ENCODE measurements at places on chromosomes 2 and 18.

DNA sequence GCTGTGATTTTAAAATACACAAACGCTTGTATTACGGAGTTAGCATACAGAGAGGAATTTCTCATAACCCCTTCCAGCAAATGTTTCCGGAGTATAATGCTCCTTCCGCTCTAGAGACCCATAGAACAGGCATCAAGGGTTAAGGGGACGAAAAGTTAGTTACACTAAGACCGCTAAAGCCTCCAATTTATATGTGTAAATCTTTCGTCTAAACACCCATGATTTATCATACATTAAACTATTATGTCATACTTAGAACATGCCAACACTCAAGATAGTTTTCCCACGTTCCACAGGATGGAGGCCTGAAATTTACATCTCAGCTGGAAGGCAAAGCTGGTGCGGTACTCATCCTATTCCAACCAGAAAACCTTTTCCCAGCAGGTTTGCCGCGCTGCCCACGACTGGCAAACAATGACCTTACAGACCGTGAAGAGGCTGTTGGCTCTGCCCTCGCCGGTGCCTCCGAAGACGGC, 650 bp downstream of the ORMDL1 start:
- H3K27me3 ChIP-seq, result no peaks in the 10 kb centered on the region
- H3K36me3 ChIP-seq, result no peaks in the 10 kb centered on the region
- peak overlapping the region; percentile 76 for H3K4me3 ChIP-seq

GRCh38 chr2:219911541-219911940, 284.1 kb downstream of the SLC4A3 start:
- no peaks in the 10 kb centered on the region for H3K4me1 ChIP-seq
- no peaks in the 10 kb centered on the region for H3K36me3 ChIP-seq
- H3K27ac ChIP-seq, result no peak overlapping the region
- DNase-seq, result no peak
- H3K4me3 ChIP-seq, result no peak overlapping the region

- no peaks in the 10 kb centered on the region for H3K4me1 ChIP-seq
- no peak overlapping the region for H3K27ac ChIP-seq
- H3K36me3 ChIP-seq, result no peaks in the 10 kb centered on the region
- no peak for DNase-seq
Observed at GRCh38 chr18:41829647-41830516, 125.2 kb upstream of the PIK3C3 start.

DNA sequence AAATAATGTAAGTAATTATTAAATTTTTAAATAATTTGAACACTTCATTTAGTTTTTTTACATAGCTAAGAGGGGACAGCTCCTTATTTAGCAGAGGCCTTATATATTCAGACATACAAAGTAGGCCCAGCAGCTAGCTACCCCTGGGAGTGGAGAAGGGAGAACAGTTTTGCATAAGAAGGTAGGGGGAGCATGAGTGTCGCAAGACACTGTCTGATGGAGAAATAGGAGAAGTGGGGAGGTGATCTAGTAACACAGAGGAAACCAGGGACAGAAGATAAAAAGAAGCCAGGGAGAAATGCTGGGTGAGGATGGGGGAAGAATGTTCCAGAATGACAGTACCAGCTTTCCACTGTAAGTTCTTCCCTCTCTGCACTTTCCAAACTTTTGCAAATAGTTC, 16.0 kb upstream of the RGPD4 start:
- no peaks in the 10 kb centered on the region for H3K27me3 ChIP-seq
- no peaks in the 10 kb centered on the region for H3K4me1 ChIP-seq
- no peak overlapping the region for H3K4me3 ChIP-seq
- H3K36me3 ChIP-seq, result no peaks in the 10 kb centered on the region

GRCh38 chr2:168340931-168341330, 93.5 kb upstream of the STK39 start:
- H3K27ac ChIP-seq, result no peak overlapping the region
- no peak overlapping the region for H3K4me3 ChIP-seq
- no peak for DNase-seq
- H3K27me3 ChIP-seq, result no peaks in the 10 kb centered on the region
- no peaks in the 10 kb centered on the region for H3K4me1 ChIP-seq

- no peaks in the 10 kb centered on the region for H3K36me3 ChIP-seq
- H3K4me1 ChIP-seq, result no peaks in the 10 kb centered on the region
- DNase-seq, result no peak
- no peak overlapping the region for H3K27ac ChIP-seq
Observed at GRCh38 chr18:72368308-72368707, 175.8 kb downstream of the CBLN2 start.

DNA sequence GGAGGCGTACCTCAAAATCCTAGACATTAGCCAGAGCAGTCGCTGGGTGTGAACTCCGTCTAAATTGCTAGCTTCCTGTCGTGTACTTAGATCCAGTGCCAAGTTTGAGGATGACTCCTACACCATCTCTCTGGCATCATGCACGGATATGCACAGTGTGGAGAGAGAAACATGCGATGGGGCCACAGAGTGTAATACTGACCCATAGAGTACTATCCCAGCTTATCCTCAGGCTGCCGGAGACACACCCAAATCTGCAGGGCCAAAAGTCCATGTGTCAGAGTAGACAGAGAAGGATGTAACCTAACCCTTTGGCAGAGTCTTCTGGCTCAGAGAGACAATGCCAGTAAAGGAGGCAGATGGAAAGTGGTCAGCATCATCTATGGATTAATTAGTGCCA, 84.2 kb downstream of the ARL4C start:
- no peak for DNase-seq
- no peaks in the 10 kb centered on the region for H3K4me1 ChIP-seq
- H3K27me3 ChIP-seq, result no peaks in the 10 kb centered on the region
- no peaks in the 10 kb centered on the region for H3K36me3 ChIP-seq
- H3K27ac ChIP-seq, result no peak overlapping the region

- H3K4me1 ChIP-seq, result peaks cover 2% of the 10 kb centered on the region
- DNase-seq, result no peak
- H3K27ac ChIP-seq, result no peak overlapping the region
- H3K4me3 ChIP-seq, result no peak overlapping the region
- H3K36me3 ChIP-seq, result no peaks in the 10 kb centered on the region
Observed at GRCh38 chr2:12116228-12116750, 369.9 kb downstream of the LPIN1 start.

DNA sequence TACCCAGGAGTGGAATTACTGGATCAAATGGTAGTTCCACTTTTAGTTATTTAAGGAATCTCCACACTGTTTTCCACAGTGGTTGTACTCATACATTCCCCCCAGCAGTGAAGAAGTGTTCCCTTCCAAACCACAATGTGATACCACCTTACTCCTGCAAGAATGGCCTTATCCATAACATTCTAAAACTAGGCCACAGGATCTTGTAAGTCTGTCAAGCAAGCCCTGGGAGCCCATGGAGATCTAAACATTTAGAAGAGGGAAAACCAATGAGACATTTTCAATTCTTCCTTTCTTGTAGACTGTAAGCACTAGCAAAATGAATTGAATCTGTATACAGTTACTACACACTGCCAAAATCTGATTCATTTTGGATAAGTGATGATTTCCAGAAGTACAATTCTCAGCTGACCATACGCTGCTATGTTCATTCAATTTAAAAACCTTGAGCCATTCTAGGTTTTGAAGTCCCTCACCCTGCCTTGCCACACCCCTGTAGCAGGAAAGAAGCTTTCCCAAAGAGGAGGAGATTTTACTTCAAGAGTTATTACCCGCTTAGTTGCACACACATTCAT, 149.1 kb downstream of the SLC8A1 start:
- no peaks in the 10 kb centered on the region for H3K27me3 ChIP-seq
- no peaks in the 10 kb centered on the region for H3K4me1 ChIP-seq
- H3K4me3 ChIP-seq, result no peak overlapping the region
- no peak overlapping the region for H3K27ac ChIP-seq

DNA sequence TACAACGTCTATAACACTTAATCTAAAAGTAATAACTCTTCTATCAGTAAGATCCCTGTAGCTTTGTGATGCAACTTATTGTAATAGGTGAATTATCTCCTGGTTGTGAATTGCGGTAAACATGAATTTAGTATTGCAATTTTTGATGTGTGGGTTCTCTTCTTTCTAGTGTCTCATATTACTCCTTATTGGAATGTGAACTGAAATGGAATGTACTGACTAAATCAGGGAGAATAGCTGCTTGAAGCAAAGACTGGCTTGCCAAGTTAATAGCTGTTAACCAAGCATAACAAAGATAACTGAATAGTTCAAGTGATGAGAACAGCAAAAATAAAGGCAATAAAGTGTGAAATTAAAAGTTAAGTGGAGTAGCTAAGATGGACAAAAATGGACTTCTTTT, 60.5 kb upstream of the TFPI start:
- H3K36me3 ChIP-seq, result no peaks in the 10 kb centered on the region
- no peaks in the 10 kb centered on the region for H3K27me3 ChIP-seq
- no peak overlapping the region for H3K27ac ChIP-seq
- no peak for DNase-seq
- no peaks in the 10 kb centered on the region for H3K4me1 ChIP-seq

GRCh38 chr2:154623819-154624218, 74.7 kb upstream of the KCNJ3 start:
- no peak overlapping the region for H3K27ac ChIP-seq
- H3K36me3 ChIP-seq, result no peaks in the 10 kb centered on the region

DNA sequence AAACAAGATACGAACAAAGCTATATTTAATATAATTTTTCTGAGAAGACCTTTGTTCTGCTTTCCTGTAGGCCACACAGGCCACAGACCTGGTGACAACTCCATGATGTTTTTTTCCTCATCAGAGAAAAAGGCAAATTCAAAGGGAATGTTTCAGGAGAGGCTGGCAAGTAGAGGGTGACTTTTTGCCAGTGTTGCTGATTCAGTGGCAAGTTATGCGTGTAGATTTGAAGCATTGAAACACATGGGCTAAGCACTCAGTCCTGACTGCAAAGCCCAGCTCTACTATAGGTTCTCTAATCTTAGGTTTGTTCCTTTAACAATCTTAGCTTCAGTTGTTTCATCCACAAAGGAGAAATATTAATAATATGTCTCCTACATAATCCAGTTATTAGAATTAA, 499.8 kb downstream of the SUCLG1 start:
- no peaks in the 10 kb centered on the region for H3K4me1 ChIP-seq
- H3K27ac ChIP-seq, result no peak overlapping the region
- H3K27me3 ChIP-seq, result no peaks in the 10 kb centered on the region
- no peak for DNase-seq
- H3K4me3 ChIP-seq, result no peak overlapping the region
- no peaks in the 10 kb centered on the region for H3K36me3 ChIP-seq

DNA sequence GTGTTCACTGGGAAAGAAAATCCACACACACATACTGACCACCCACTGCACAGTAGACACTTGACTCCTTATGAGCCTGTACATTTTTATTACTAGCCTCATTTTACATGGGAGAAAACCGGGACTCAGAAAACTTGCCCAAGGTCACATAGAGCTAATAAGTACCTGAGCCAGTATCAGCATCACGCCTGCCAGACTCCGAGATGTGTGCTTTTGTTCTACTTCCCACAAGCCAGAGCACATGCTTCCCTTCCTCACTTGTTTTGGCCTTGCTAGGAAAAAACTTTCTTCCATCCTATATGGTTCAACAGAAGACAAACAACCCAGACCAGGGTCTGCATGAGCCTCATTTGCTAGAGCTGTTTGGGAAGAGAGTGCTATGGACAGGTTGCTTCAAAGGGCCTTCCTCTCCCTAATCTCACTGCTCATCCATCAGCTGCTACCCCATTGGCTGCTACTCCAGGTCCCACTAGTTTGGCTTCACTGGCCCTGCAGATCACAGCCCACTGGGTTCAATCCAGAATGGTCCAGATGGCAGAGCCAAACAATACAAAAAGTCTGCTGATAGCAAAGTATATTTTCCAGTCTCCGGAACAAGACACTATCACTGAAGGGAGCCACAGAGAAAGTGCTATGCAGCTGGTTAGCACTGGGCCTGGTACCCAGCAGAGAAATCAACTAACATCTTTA, 63.9 kb downstream of the STK39 start:
- H3K4me3 ChIP-seq, result no peak overlapping the region
- no peak overlapping the region for H3K27ac ChIP-seq
- H3K36me3 ChIP-seq, result peaks cover 4% of the 10 kb centered on the region
- no peaks in the 10 kb centered on the region for H3K27me3 ChIP-seq
- DNase-seq, result no peak

DNA sequence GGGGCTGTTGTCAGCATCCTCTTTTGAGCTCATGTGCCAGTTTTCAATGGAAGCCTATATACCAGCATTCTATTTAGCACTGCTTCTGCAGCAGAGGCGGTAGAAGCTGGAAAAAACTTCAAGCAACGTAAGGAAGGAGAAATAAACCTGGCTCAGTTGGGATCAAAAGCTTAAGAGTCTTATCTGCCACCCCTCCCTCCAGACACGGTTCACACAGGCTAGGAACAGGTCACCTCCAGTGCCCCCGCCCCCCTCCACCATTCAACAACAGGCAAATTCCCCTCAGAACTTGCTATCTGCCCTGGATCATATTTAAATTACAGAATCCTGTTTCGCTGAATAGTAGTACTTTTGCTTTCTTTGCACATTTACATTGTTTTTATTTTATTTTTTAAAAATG, 384.8 kb upstream of the PKDCC start:
- H3K27me3 ChIP-seq, result no peaks in the 10 kb centered on the region
- H3K4me3 ChIP-seq, result no peak overlapping the region
- no peaks in the 10 kb centered on the region for H3K4me1 ChIP-seq
- DNase-seq, result no peak
- no peaks in the 10 kb centered on the region for H3K36me3 ChIP-seq
- H3K27ac ChIP-seq, result no peak overlapping the region

GRCh38 chr2:166361351-166362153, 14.2 kb downstream of the SCN9A start:
- H3K27me3 ChIP-seq, result no peaks in the 10 kb centered on the region
- H3K36me3 ChIP-seq, result no peaks in the 10 kb centered on the region
- no peak for DNase-seq
- no peaks in the 10 kb centered on the region for H3K4me1 ChIP-seq
- H3K27ac ChIP-seq, result no peak overlapping the region
- no peak overlapping the region for H3K4me3 ChIP-seq

GRCh38 chr2:189913821-189914220, 129.6 kb downstream of the PMS1 start:
- no peaks in the 10 kb centered on the region for H3K4me1 ChIP-seq
- no peak for DNase-seq
- H3K27me3 ChIP-seq, result no peaks in the 10 kb centered on the region
- no peak overlapping the region for H3K4me3 ChIP-seq

GRCh38 chr2:200422071-200422470, 87.8 kb downstream of the KCTD18 start:
- H3K27me3 ChIP-seq, result no peaks in the 10 kb centered on the region
- H3K4me3 ChIP-seq, result no peak overlapping the region
- DNase-seq, result no peak

DNA sequence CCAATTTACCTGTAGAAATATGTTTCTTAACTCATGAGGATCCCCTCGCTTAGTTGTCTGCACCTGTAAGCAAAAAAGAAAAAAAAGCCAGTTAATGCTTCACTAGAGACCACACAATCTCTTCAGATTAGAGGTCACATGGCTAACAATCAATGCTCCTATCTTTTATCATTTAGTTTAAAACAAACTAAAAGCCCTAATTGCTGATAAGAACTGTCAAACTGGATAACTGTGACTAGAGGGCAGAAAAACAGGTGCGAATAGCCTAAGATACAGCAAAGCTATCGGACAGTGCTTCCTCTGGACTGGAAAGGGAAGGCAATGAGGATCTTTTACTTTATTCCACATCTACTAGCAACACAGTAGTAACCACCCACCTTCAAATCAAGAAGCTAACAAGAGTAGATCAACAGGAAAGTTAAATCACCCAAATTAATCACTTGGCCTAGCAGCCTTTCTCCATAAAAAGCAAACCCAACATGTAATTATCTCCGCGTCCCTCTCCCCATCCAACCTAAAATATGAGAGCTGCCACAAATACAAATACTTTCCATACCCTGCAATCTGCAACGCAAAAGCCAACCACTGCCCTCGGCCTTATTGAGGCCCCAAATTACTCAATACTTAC, 734 bp downstream of the SLC25A12 start:
- H3K4me1 ChIP-seq, result peaks cover 17% of the 10 kb centered on the region
- peak overlapping the region; percentile 83 for H3K27ac ChIP-seq
- no peaks in the 10 kb centered on the region for H3K27me3 ChIP-seq
- no peaks in the 10 kb centered on the region for H3K36me3 ChIP-seq

Data from naive thymus-derived CD4-positive, alpha-beta T cell (primary cell).